Osteoblast (primary cell): ENCODE measurements at places on chromosomes 11 and 22. TPM values are rescaled to one million over a fixed set of nuclear protein-coding genes. Genes with fewer than 3 reads are reported as not detected.

DNA sequence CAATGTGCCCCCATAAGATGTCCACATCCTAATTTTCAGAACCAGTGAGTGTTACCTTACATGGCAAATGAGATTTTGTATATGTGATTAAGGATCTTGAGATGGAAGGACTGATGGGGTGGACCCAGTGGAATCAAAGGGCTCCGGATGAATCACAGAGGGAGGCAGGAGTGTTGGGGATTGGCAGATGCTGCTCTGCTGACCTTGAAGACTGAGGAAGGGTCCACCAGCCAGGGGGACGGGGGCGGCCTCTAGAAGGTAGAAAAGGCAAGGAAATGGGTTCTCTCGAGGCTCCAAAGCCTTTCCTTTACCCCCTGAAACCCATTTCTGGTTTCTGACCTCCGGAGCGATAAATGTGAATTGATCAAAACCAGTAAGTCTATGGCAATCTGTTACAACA, 18.8 kb downstream of the TMEM218 start:
- no peaks in the 10 kb centered on the region for H3K27me3 ChIP-seq
- no peak overlapping the region for H3K4me3 ChIP-seq
- DNase-seq = no peak

CBLIF gene
- not detected in 2 replicates for total RNA-seq

GRCh38 chr11:21963013-21963412, 229.9 kb upstream of the ANO5 start:
- no peak overlapping the region for H3K27ac ChIP-seq
- no peaks in the 10 kb centered on the region for H3K4me1 ChIP-seq
- no peak for DNase-seq

GAL3ST1 gene
- not detected in 2 replicates for total RNA-seq

DNA sequence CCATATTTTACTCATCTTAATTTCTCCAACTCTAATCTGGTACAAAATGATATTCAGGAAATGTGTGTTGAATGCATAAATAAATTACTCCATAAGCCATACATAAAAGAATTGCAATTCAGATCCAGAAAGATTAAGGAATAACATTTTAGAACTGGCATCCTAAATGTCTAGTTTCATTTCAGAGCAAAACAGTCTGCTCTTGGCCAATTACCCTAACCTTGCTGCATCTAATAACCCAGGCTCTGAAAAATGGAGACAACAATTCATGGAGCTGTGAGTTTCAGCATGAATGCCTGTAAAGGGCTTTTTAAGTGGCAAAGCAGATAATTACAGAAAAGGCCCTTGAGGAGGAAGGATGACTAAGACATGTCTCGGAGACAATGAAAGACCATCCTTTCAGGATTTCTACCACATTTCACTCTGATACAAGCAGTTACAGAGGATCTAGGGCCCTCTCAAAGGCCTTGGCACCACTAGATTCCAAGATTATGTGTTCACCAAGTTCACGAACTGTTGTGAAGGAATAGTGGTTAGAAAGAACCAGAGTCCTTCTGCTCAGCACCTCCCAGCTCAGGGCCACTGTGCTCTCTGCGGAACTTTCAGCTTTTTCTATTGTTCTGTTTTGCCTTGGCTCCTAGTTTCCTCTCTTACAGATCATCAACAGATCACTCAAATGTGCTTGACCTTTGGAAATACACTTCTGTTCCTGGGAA, 157.6 kb upstream of the BLID start:
- H3K4me1 ChIP-seq = no peaks in the 10 kb centered on the region
- H3K4me3 ChIP-seq = no peak overlapping the region
- H3K27me3 ChIP-seq = peaks cover 42% of the 10 kb centered on the region
- no peaks in the 10 kb centered on the region for H3K36me3 ChIP-seq
- DNase-seq = no peak

- no peaks in the 10 kb centered on the region for H3K27me3 ChIP-seq
- DNase-seq = peak; percentile 77
- H3K27ac ChIP-seq = no peak overlapping the region
- no peaks in the 10 kb centered on the region for H3K4me1 ChIP-seq
- H3K36me3 ChIP-seq = no peaks in the 10 kb centered on the region
These were observed 879.0 kb downstream of the BRD1 start for GRCh38 chr22:48948575-48949170.

- no peak overlapping the region for H3K27ac ChIP-seq
- H3K4me1 ChIP-seq = no peaks in the 10 kb centered on the region
- no peak overlapping the region for H3K4me3 ChIP-seq
- H3K36me3 ChIP-seq = no peaks in the 10 kb centered on the region
These were observed 14.9 kb upstream of the GALNT18 start for GRCh38 chr11:11636671-11637070.

- H3K27me3 ChIP-seq = no peaks in the 10 kb centered on the region
- H3K27ac ChIP-seq = no peak overlapping the region
- H3K4me3 ChIP-seq = no peak overlapping the region
- no peaks in the 10 kb centered on the region for H3K36me3 ChIP-seq
- DNase-seq = peak; percentile 73
These were observed 2.6 kb upstream of the INSC start for GRCh38 chr11:15112131-15112541.

APOA5 gene
- under 0.01 TPM in 1 of 2 replicates, not detected in the other for total RNA-seq

GRCh38 chr22:48507171-48507570, 1320.5 kb downstream of the BRD1 start:
- H3K27ac ChIP-seq = no peak overlapping the region
- no peaks in the 10 kb centered on the region for H3K36me3 ChIP-seq
- H3K27me3 ChIP-seq = no peaks in the 10 kb centered on the region
- H3K4me1 ChIP-seq = no peaks in the 10 kb centered on the region
- no peak overlapping the region for H3K4me3 ChIP-seq
- no peak for DNase-seq

RBFOX2 gene
- total RNA-seq = 171 and 189 TPM in 2 replicates

DNA sequence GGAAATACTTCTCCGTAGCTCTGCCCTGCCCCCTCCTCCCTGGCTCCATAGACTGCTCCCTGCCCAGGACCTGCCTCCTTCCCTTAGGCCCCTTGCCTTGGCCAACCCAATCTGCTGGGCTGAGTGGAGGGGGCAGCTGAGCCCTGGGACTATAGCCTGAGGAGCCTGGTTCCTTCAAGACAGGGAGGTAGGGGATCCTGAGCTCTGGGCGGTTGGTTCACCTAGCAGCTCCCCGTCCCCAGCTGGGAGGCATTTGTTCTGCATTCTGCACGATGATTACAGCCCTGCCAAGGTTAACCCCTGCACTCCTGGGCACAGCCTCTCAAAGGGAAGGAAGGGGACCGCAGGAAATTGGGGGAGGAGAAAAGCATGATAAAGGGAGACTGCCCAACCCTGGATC, 3.6 kb upstream of the CDC42EP1 start:
- no peak overlapping the region for H3K4me3 ChIP-seq
- peak; percentile 39 for DNase-seq
- peaks cover 18% of the 10 kb centered on the region for H3K4me1 ChIP-seq

- no peaks in the 10 kb centered on the region for H3K27me3 ChIP-seq
- H3K4me3 ChIP-seq = no peak overlapping the region
- no peak for DNase-seq
These were observed 246.8 kb upstream of the KIRREL3 start for GRCh38 chr11:127247261-127247851.

TUBA8 gene
- 0.29 and 0.36 TPM in 2 replicates for total RNA-seq

DNA sequence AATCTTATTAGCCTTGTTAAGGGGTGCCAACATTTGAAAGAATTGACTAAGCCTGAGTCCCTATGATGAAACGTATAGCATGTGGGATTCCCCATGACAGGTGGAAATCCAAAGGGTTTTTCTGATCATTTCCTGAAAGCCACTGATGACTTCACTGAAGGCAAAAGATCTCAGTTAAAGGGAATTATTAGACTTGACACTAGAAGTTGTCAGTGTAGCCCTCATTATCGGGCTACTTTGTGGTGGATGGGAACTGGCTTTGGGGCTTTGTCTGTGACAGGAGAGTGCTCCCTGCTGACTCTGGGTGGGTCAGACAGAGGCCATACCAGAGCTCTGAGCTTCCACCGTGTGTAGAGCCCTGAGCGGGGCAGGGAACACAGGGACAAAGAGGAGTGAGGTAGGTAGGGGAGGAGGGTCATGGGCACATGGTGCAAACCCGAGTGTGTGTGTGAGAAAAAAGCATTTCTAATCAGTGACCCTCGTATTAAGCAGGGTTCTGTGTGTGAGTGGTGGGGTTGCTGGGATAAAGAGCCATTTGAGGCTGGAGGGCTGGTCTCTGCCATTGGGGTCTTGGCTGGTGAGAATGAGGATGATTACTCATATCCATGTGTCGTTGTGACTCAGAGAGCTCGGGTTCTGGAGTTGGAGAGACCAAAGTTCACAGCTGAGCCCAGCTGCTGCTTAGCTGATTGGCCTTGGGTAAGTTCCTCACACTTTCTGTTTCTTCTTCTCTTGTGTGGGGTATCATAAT, 101.1 kb downstream of the GRIK4 start:
- no peaks in the 10 kb centered on the region for H3K27me3 ChIP-seq
- no peaks in the 10 kb centered on the region for H3K36me3 ChIP-seq
- no peak overlapping the region for H3K27ac ChIP-seq
- H3K4me1 ChIP-seq = peaks cover 3% of the 10 kb centered on the region

GRCh38 chr11:93536101-93536861, 6.9 kb downstream of the SMCO4 start:
- H3K27ac ChIP-seq = no peak overlapping the region
- no peaks in the 10 kb centered on the region for H3K36me3 ChIP-seq
- DNase-seq = no peak
- no peaks in the 10 kb centered on the region for H3K27me3 ChIP-seq

NFRKB gene
- total RNA-seq = 15.2 and 18.9 TPM in 2 replicates

HIRA gene
- 19.2 and 22.1 TPM in 2 replicates for total RNA-seq

DNA sequence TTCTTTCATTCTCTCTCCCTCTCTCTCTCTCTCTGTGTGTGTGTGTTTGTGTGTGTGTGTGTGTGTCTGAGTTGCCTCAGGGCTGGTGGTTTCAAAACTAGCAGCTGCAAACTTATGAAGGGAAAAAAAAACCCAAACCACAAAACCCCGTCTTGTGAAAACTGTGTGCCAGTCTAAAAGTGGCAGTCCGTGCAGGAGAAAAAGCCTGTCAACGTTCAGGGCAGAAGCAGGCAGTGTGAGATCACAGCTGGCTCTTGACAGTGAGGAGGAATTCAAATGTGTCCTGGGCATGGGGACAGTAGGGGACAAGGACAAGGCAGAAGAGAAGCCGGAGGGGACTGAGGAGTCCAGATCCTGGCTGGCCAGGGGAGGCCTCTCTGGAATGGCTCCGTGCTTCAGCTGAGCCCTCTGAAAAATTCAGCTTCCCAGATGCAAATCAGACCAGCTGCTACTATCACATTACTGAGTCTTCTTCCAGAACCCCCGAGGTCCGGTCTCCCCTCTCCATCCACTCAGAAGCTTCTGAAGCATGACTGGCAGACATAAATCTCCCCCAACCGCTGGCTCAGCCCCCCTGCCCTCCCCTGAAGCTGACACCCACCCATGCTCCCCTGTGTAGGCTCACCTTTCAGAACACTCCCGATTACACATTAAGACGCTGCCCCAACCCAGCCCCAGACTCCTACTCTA, 31.9 kb downstream of the FLI1 start:
- H3K4me1 ChIP-seq = peaks cover 11% of the 10 kb centered on the region
- DNase-seq = no peak
- H3K4me3 ChIP-seq = no peak overlapping the region
- peak overlapping the region; percentile 25 for H3K27ac ChIP-seq

GRCh38 chr11:520428-521176, 13.6 kb upstream of the RNH1 start:
- no peaks in the 10 kb centered on the region for H3K4me1 ChIP-seq
- no peaks in the 10 kb centered on the region for H3K27me3 ChIP-seq
- H3K36me3 ChIP-seq = no peaks in the 10 kb centered on the region

ROBO4 gene
- 0.36 and 0.59 TPM in 2 replicates for total RNA-seq

DNA sequence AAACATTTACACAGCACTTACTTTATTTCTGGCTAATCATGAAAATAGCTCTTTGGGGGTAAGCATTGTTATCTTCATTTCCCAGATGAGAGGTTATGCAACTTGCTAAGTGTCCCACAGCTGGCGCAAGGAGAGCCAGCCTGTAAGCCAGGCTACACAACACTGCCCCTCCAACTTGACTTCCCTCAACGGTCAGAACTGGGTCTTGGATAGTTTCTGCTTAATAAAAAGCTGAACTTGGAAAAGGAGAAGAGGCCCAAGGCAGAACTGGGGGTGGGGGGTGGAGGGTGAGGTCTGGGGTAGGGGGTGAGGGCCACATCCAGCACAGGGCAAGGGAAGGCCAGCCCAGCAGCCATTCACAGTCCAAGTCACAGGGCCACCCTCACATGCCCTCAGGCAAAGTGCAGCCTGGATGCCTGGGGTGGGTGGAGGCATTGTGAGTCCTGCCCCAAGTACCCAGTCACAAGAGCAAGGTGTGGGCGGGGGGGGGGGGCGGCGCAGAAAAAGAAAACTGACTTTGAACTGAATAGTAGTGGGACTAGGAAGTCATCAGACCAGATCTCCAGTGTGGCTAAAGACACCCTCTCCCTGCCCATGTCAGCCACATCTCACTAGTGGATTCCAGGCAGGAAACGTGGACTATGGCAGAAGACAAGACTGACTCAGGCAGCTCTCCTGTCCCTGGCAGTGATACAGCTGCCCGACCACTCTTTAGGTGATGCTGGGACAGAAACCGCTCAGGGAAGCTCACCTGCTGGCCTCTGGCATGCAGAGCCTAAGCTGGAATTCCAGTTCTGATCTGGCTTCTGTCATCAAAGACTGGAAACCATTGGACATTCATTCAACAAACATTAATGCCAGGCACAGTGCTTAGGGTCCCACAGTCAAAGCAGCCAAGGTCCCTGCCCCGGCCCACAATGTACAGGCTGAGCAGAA, 52.4 kb downstream of the PACSIN2 start:
- no peak overlapping the region for H3K27ac ChIP-seq
- H3K36me3 ChIP-seq = peaks cover 4% of the 10 kb centered on the region
- DNase-seq = no peak
- H3K27me3 ChIP-seq = no peaks in the 10 kb centered on the region
- H3K4me1 ChIP-seq = peaks cover 19% of the 10 kb centered on the region
- H3K4me3 ChIP-seq = no peak overlapping the region
